Putamen (tissue), 1 donor: ENCODE measurements at places on chromosomes 16 and 17.

GRCh38 chr17:39271546-39271945 lies 45.8 kb upstream of the STAC2 start:
- no peak for DNase-seq

DNA sequence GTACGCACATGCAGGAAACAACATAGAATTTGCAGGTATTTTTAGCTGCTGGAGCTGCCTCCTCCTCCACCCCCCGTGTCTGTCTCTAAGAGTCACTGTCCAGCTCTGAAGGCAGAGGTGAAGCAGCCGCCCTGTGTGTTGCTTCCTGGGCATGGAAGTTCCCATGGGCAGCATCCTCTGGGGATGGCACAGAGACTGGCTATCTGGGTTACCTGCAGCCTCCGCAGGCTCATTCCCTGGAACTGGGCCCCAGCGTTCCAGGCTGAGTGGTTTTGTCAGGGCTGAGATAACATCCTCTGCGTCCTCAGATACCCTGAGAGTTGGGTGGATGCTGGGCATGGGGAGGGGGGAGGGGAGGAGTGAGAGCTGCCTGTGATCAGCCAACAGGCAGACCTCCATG lies 41.5 kb upstream of the MRTFB start:
- DNase-seq: no peak

GRCh38 chr17:66963521-66963908 lies 992 bp upstream of the CACNG4 start:
- DNase-seq: no peak

- DNase-seq: no peak
Measured at GRCh38 chr16:24005577-24005976, 169.8 kb downstream of the PRKCB start.

- DNase-seq: no peak
Measured at GRCh38 chr17:77884967-77885641, 73.4 kb upstream of the TNRC6C start.
